Activated CD4-positive, alpha-beta T cell treated with anti-CD3 and anti-CD28 coated beads, Interleukin-2, Interleukin-4, amounts not matched to agents 100 ng/mL and 50 ng/mL, durations not matched to agents 16 hours and 8 hours (primary cell): ENCODE measurements at places on chromosomes 3 and 15.

- DNase-seq, result no peak
Measured at GRCh38 chr15:27743638-27744037, 355.5 kb downstream of the OCA2 start.

- no peak for DNase-seq
Measured at GRCh38 chr15:55685286-55685685, 57.7 kb downstream of the PRTG start.

DNA sequence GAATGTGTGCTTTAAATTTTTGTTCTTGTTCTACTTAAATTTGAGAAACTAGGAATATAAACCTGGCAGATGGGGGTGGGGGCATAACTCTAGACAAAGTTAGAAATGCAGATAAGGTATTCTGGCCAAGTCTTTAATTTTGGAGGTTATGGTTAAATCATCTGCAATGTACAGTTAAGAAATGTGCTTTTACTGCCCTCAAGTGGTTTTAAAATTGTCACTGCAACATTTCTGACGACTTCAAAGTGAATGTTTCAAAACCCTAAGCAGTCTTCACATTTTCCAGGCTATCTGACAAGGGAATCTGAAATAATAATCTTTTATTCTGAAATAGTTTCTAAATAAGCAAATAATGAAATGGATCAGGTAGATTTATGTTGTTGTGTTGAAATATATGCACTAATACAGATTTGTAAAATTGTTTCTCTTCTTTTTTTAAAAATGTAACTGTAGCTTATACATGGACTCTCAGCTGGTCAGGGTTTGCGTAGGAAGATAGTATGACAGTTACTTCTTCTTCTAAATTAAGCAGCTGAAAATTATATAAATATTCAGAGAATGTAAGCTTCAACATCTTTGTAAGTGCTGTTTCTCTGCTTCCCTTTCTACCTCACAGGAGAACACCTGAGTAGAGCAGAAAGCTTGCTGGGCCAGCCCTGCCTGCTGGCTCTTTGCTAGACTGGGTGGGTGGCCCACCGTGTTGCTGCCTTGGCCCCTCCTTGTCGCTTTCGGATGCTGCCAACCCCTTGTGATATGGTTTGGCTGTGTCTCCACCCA lies 45.0 kb downstream of the SUCNR1 start:
- peak; percentile 39 for DNase-seq

GRCh38 chr3:71031181-71031580 lies 552.3 kb downstream of the FOXP1 start:
- DNase-seq, result no peak

- peak; percentile 25 for DNase-seq
Measured at GRCh38 chr3:185176750-185177359, 24.0 kb upstream of the C3orf70 start.

DNA sequence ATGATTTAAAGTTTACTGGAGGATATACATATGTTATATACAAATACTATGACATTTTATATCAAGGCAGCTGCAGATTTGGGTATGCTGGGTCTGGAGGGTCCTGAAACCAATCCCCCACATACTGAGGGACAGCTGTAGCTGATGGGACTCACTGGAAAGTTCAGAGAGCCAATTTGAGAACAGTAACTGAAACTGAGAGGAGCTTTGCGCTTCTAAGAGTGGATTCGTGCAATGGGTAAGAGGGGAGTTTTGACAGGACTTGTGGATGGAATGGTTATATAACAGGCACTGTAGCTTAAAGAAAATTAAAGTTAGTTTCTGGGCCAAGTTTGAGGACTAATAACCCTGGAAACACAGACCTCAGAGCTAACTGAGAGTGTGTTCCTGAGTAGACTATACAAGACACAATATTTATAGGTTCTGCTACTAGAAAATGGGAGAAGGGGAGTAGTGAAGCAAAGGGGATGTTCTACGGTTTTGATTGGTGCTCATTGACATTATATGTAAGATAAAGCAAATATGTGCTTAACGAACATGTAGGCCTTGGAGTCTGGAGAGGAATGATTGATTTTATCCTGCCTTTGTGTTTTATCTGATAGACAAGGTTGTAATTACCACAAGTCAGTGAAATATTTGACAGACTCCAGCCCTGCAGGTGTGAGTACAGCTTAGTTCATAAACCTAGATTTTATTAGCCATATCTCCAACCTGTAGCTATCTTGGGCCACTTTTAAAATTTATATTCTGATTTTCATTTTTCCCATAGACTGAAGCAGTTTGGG lies 4.8 kb upstream of the ZMAT3 start:
- no peak for DNase-seq

DNA sequence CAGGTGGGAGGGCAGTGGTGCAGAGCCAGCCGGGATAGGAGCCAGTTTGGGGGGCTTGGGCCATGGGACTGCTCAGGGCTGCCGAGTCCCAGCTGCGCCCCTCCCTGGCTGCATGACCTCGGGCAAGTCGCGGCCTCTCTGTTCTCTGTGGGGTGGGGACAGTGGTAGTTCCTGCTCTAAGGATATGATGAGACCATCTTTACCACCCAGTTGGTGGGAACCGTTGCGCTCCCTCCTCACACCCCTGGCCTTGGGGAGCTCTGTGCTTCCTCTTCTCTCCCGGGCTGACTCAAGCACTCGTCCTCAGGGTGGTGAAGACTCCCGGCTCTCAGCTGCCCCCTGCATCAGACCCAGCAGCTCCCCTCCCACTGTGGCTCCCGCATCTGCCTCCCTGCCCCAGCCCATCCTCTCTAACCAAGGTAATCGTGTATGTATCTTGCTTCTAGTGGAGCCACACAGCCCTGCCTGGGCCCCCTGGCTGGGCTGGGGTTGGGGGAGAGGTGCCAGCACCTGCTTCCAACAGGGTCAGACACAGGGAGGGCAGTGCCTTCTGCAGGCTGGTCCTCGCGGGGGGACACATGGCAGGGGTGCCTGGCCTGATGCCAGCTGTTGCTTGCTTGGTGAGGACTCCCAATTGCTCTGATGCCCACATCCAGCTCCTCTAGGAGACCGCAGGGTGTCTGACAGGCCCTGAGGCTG lies 15.1 kb upstream of the STAB1 start:
- no peak for DNase-seq

DNA sequence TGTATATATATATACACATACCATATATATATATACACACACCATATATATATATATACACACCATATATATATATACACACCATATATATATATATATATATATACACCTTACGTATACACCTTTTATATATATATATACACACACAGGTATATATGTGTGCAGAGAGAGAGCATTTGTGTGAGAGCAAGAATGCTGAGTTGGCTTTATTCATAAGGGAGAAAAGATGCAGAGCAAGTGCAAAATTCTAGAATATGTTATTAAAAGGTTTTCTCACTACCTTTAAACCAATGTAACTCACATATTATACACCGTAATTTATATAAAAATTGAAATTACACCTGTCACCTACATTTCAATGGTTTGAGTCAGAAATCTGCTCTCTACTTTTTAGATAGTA lies 107.2 kb upstream of the ALCAM start:
- no peak for DNase-seq

DNA sequence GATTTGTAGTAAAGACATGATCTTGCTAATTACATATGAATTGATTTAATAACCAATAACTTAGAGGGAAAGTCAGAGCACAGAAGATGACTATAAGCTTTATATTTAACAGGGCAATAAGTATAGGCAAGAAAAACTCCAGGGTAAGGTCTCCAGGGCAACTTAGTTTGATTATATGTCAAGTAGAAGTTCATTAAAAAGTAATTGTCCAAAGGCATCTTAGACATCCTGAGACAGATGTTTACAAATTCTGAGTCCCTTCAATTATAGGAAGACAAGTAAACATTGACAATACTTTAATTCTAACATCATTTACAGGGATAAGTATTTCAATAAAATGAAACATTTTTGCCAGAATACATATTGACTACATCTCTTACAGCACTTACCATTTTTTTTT lies 416.0 kb downstream of the RAP2B start:
- no peak for DNase-seq

- DNase-seq, result no peak
Measured at GRCh38 chr15:100116416-100117190, 225.2 kb downstream of the ADAMTS17 start.

DNA sequence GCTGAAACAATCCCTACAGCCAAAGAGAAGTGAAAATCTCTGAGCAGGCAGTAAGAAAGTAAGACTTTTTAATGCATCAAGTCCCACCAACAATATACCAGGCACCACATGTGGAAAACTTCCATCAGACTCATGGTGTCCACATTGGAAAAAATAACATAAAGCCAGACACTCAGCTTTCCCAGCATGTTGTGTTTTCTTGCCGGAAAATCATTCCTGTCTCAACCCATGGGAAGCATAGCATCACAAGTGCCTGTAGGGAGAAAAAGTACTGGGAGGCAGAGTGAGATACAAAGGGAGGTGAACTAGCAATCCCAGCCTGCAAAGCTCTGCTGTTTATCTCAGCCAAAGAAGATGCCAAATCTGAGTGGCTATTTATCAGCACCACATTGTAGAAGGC lies 868.9 kb downstream of the SI start:
- DNase-seq, result no peak
